ENCODE measurements at places on chromosomes 16 and 17.

- DNase-seq, result no peak
Measured at GRCh38 chr17:71360301-71360700, 760.5 kb upstream of the SOX9 start.

GRCh38 chr17:38509772-38510420 lies 81.6 kb downstream of the ARHGAP23 start:
- DNase-seq, result no peak

DNA sequence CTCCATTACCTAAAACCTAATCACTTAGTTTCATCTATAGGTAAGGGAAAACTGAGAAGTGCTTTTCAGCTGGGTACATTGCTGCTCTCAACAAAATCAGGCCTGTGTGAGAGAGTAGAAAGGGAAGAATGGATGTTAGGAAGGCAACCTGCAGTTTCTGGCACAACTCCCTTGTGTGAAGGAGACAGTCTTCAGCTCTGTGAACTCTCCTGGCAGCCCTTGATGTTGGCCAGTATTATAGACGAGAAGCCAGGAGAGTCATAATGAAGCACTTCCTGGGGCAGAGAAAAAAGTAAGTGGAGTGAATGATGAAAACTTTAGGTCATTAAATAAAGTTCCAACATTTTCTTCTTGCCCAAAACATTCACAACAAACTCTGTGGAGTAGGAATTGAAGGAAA lies 260.1 kb downstream of the IRX3 start:
- no peak for DNase-seq

DNA sequence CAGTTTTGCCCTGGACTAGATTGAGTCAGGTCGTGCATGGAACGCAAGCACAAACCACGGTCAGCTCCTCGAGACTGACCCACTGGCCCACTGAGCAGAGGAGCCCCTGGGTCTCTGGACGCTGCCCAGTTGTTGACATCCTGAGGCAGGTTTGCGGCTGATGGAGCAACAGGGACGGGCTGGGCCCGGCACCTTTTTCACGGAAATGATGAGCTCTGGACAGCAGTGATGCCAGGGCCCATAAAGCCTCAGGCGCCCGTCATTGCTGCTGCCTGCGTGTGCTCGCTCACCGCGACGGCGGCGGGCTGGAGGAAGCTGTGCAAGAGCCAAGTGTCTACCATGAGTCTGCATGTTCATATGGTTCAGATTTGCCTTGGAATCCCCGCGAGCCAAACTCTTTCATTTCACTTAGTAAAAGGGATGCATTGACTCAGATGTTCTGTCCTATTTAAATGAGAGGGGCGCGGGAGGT lies 30.8 kb upstream of the CRISPLD2 start:
- DNase-seq, result no peak
